ENCODE measurements at places on chromosomes 4 and X.

DNA sequence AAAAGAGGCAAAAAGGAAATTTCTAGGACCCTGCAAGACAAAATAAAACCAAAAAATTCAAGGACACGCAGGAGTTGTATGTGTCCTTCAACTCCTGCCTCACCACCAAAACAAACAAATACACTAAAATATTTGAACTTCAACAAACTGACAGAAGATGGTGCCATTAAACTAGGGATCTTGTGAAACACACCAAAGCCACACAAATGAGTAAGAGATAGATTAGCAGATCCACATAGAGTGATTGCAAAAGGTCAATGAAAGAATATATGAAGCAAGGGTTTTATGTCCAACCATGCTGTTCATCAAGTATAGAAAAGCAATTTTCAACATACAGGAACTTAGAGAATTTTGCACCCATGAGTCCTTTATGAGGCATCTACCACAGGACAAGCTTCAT lies 40.1 kb upstream of the SCML1 start:
- DNase-seq: no peak

- DNase-seq: no peak
Observed at GRCh38 chr4:163350672-163351071, 7.0 kb downstream of the NPY5R start.

- no peak for DNase-seq
Observed at GRCh38 chr4:152513078-152513477, 22.8 kb downstream of the FBXW7 start.

DNA sequence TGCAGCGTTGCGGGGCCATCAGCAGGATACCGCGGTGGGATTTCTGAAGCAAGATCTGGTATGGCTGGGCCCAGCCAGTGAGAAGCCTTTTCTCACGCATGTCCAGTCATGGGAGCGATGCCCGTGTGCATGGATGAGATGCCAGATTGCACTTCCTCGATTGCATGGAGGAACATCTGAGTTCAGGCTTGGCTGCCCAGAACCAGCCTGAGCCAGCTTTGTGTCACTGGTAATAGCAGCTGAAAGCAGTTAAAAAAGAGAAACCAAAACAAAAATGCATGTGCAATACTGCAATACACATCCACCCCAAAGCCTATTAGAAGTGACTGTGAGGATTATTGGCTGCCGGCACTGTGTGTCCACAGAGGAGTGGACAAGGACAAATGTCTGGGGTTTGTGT lies 59.3 kb downstream of the PSAPL1 start:
- DNase-seq: no peak

- DNase-seq: peak; percentile 47
Observed at GRCh38 chrX:49165901-49166881, 3.6 kb downstream of the MAGIX start.

DNA sequence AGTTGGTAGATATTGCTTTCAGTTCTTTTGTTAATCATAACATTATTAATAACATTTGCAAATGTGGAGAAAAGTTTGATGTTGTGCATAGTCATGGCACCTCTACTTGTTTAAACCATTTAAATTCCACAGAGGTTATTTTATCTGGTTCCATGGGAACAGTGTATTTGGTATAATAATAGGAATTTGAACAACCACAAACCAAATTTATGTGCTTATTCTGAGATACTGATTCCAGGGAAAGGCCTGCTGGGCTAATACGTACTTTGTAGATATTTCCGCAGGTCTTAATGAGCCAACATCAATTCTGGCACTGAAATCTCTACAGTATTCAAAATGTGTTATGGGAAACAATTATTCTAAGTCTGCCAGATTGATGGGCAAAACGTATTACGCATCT lies 319.0 kb downstream of the DKK2 start:
- no peak for DNase-seq

DNA sequence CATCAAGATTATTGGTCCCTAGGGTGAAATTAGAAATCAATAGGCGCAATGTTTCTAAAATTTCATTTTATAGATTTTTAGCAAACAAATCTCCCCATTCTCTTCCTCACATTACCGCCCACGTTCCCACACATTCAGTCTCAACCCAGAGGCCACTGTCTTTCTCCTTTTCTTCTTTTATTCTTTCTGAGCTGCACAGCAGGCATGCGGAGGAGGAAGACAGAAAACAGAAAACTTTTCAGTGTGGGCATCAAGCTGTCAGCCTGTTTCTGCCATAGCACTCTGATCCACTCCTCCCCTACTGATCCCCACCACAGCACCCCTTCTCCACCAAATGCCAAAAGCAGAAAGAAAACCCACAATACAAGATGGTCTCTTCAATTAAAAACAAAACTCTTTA lies 94.8 kb upstream of the ADAMTS3 start:
- DNase-seq: no peak

- peak; percentile 42 for DNase-seq
Observed at GRCh38 chrX:13087322-13088155, 43.1 kb upstream of the FAM9C start.

DNA sequence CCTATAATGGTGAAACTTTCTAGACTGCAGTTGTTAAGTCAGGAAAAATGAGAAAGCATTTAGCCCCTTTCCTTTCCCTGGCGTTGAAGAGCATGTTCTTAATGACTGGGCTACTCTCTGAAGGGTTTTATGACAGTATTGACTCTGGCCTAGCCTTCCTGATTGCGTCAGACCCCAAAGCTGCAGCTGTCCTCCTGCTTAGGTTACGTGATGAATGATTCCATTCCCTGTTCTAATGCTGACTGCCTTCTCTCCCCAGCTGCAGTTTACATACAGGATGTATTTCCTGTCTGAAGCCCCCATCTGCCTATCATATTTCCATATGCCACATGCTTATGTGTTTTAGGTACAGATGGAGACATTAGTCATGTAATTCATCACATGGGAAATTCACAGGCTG lies 105.8 kb upstream of the EGFL6 start:
- no peak for DNase-seq

- DNase-seq: no peak
Observed at GRCh38 chrX:78653118-78653822, 5.9 kb downstream of the RTL3 start.

GRCh38 chrX:15825936-15826335 lies 28.7 kb downstream of the AP1S2 start:
- no peak for DNase-seq

DNA sequence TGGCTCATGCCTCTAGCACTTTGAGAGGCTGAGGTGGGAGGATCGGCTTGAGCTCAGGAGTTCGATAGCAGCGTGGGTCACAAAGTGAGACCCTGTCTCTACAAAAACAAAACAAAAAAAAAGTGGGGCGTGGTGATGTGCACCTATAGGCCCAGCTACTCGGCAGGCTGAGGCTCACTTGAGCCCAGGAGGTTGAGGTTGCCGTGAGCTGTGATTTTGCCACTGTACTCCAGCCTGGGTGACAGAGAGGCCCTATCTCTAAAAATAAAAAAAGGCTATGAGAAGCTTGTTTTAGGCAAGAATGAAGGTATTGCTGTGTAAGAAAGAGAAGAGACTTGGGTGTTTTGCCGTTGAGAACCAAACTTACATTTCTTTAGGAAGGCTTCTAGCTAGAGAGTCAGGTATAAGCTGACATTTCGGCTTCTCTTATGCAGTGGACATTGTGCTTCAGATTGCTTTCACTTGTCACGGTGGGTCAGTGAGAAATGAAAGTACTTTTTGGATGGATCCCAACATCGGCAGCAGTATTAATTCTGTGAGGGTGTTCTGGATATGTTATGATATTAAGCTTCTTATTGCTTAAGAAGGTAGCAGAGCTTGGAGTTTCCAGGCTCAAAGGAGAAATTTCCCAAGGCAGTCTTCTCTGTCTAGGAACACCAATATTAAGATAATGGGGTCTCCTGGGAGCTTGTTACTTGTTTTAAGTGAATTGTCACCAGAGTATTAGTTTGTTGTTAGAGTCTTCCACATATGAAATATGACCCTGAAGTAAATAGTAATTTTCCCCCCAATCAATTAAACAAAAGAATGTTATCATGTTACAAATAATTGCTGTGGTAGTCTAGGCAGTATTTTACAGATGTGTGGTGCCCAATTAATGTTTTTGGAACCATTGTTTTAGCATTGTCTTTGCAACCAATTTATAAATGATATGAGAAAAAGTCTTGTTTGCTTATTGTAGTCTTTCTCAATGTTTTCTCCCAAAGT lies 17.6 kb downstream of the TMEM131L start:
- no peak for DNase-seq

GRCh38 chr4:71441186-71442169 lies 102.7 kb downstream of the SLC4A4 start:
- DNase-seq: no peak

GRCh38 chr4:4667622-4668081 lies 125.8 kb upstream of the STX18 start:
- DNase-seq: no peak

- no peak for DNase-seq
Observed at GRCh38 chrX:13131396-13132137, 87.1 kb upstream of the FAM9C start.

DNA sequence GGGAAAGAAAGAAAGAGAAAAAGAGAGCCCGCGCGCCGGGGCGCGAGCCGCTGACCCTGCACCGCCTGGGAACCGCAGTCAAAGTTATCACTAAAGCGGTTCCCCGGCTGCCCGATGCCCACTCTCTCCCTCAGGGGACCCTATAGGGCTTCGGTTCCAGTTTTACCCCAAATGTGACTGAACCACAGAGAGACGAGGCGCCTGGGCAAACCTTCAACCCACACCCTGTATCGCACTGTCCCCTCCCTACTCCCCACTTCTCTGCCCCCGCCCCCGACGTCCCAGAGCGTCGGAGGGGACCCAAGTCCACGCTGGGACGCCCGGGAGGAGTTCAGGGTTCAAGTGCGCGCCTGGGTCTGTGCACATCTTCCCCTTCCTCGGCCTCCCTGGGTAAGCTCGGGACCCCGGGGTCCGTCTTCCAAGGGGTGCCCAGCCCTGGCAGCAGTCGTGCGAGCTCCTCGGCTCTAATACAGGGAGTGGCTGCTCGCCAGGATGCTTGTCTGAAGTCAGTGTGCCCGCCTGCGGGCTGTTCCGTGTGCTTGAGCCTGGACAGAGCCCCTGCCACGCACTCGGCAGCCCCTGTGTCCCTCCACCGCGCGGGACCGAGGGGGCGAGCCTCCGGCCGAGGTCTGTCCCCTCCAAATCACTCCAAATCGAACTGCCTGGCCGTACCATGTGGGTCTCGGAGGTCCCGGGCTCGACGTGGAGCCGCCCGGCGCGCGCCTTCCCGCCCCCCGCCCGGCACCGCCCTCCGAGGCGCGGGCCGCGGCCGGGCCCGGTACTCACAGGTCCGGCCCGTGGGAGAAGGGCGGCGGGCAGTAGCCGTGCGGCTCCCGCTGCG lies 960 bp downstream of the TRPC3 start:
- DNase-seq: no peak

Measured in activated CD8-positive, alpha-beta memory T cell treated with anti-CD3 and anti-CD28 coated beads for 4 hours (primary cell).